ENCODE measurements at places on chromosomes 2 and 18.

DNA sequence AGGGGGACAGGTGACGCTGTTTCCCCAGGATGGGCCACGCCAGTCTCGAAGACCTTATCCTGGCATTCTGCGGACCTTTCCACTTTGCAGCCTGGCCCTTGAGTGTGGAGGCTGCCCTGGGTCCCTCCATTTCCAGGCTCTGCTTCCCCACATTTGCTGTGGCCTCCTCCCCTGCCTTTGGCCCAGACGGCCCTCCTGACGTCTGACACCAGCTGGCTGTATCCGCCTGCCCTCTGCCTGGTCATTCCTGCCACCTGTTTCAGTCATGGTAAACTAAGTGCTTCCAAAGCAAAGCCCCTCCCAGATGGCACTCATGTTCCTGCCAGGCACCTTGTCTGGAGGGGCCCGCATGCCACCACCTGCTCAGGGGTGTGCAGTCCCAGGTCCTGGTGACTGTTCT, 95.1 kb downstream of the ASB1 start:
- DNase-seq, result no peak

GRCh38 chr2:172467382-172467781, 40.0 kb downstream of the ITGA6 start:
- DNase-seq, result no peak

DNA sequence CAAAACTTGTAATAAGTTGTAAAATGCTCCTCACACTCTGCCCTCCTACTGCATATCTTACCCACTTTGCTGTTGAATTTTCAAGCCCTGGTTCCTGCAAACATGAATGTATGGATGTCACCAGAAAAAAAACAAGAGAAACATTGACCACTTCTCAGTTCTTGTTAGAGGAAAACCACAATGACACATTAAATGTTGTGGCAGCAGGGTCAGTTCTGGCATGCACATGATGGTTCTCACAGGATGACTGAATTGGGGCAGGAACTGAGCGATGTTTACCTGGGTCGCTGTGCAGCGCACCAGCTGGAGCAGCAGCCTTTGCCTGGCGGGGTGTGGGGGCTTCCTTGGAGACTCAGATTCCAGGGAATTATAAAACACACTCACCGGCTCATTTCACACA, 14.0 kb upstream of the PRKCE start:
- no peak for DNase-seq

- no peak for DNase-seq
These were observed 23.7 kb downstream of the FARP2 start for GRCh38 chr2:241379481-241380480.

DNA sequence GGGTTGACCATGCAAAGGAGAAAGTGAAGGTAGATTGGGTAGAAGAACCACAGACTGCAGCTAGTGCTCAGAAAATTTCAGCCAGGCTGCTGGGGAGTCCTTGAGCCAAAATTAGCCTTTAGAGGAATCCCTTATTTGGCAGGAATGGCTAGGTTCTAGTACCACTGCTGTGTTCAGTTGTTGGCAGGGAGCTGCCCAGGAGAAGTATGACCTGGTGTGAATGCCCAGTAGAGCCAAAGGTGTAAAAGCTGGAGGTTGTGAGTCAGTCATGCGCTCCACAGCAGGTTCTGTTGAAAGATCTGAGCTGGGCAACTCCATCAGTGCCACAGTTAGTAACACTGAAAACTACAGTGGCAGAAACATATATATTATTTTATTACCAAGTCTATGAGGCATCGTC, 36.4 kb upstream of the TBR1 start:
- DNase-seq, result no peak
